ENCODE measurements at places on chromosomes 1 and 21.

GRCh38 chr1:59361766-59362165 lies 64.9 kb downstream of the FGGY start:
- DNase-seq: no peak

DNA sequence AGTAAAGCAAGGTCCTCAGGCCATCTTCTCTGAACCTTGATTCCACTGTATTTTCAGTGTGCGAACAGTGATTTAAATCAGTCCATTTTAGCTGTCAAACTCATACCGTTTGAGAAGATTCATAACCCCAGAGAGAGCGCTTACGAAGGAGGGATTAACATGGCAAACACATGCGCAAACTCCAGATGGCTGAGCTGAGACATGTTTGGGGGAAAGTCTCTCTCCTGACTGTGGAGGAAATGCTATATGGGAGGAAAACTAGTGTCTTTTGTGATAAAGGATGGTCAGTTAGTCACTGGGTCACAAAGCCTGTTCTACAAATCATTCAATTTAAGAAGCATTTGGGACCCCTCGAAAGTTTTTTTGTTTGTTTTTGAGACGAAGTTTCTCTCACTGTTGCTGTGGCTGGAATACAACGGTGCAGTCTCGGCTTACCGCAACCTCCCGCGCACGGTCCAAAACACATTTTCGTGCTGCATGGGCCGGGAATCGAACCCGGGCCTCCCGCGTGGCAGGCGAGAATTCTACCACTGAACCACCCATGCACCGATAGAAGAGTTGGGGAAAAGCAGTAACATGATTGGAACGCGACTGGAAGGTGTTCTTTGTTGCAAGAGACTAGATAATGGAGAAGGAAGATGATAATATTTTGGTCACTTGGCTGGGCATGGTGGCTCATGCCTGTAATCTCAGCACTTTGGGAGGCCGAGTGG lies 58.4 kb upstream of the CXADR start:
- DNase-seq: peak; percentile 54

DNA sequence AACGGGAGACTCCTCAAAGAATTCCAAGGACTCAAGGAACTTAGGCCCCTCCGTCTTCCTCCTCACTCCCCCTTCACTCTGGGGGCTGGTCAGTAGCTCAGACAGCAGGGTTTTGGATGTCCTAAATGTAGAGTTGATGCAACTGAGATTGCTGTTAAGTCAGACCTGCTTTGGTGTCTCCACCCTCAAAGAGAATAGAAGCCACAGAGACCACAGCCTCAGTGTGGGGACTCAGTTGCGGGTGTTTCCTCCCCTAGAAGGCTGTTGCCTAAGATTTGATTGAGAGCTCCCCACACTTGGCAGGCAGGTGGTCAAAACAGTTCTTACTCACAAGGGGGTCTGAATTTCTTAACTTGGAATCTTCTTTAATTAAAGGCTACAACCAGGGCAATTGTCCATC lies 7.6 kb downstream of the MAN1C1 start:
- no peak for DNase-seq

GRCh38 chr21:45361033-45361997 lies 43.6 kb upstream of the COL18A1 start:
- no peak for DNase-seq

Data from activated T-cell treated with anti-CD3 and anti-CD28 coated beads for 48 hours (primary cell).